ENCODE measurements at places on chromosomes 12 and 14.

DNA sequence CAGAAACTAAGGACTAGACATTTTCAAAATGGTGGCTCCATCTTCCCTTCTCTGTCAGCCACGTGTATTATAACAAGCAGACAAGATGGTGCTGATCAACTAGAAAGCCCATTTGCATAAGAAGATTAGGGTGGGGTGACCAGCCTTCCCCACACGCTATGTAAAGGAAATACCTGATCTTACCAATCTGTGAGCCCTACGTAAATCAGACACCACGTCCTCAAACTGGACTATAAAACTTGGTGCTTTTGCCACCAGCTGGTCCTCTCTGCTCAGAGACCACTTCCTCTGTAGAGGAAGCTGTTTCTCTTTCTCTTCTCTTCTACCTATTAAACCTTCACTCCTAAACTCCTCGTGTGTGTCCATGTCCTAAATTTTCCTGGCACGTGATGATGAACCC lies 101.1 kb upstream of the PLEKHG7 start:
- DNase-seq = no peak

GRCh38 chr12:106343214-106343528 lies 14.4 kb upstream of the POLR3B start:
- no peak for DNase-seq

GRCh38 chr14:82999802-83000201 lies 1466.1 kb upstream of the SEL1L start:
- no peak for DNase-seq

DNA sequence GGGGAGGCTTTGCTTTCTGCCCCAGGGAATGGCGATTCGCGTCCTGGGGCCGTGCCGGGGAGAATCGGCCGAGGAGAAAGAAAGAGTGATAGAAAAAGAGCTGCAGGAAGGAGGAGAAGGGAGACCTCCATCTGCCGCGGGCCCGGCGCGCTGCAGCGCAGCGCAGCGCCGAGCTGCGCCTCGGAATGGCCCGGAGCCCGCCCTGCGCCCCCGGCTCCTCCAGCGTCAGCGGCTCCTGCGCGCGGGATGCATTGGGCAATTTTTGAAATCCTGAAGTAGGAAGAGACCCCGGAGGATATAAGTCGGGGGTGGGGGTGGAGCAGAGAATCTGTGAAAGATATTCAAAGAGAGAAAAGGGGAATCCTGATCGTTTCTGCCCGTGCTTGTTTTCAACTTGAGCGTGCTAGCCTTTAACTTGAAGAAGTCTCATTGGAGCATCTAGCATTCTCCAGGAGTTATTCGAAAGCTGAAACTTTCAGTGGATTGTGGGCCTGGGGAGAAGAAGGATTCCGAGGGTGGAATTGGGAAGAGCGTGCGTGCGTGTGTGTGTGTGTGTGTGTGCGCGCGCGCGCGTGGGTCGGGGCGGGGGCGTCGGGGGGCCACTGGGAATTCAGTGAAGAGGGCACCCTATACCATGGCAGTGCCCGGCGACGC lies 441 bp downstream of the PDE3A start:
- no peak for DNase-seq

GRCh38 chr14:85445151-85445795 lies 84.7 kb upstream of the FLRT2 start:
- no peak for DNase-seq

- DNase-seq = no peak
Measured at GRCh38 chr14:24409956-24410355, 11.2 kb downstream of the NYNRIN start.

- DNase-seq = no peak
Measured at GRCh38 chr14:60845523-60845922, 111.0 kb downstream of the MNAT1 start.

DNA sequence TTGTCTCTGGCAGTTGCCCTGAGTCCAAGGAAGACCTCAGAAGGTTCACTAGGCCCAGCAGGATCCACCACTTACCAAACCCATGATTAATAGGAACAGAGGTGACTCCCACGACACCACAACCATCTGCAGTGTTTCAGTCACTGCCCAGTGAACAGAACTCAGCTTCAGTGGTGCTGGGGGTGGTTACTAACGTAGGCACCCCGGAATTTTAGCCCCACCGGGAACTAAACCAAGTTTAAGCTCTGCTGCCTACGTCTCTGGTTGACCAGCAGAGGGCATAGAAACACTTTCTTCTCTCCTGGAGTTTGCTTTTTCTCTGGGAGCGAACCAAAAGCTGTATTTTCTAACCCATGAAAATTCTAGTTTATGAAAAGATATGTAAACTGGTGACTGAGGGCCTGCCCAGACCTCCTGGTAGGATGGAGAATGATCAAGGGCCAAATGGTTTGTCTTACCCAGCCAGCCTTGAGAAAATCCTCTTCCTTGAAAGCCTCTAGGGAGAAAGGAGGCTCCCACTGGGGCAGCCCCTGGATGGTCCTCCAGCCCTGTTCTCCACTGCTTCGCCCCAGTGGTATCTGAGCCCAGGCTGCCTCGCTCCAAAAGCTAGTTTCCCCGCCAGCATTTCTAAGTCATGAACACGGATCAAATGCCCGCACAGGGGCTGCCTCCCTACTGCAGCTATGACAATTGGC lies 379.8 kb downstream of the DPF3 start:
- no peak for DNase-seq

DNA sequence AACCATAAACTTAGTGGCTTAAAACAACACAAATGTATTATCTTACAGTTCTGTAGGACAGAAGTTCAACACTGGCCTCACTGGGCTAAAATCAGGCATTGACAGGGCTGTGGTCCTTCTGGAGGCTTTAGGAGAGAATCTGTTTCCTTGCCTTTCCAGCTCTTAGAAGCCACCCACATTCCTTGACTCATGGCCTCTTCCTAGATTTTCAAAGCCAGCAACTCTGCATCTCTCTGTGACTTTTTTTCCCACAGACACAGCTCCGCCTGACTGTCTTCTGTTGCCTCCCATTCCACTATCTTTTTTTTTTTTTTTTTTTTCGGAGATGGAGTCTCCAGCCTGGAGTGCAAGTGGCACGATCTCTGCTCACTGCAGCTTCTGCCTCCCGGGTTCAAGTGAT lies 11.8 kb upstream of the NFATC4 start:
- DNase-seq = no peak

- DNase-seq = no peak
Measured at GRCh38 chr12:3947781-3948180, 74.6 kb upstream of the PARP11 start.

GRCh38 chr12:27552235-27552634 lies 28.2 kb downstream of the PPFIBP1 start:
- DNase-seq = no peak

GRCh38 chr12:29783773-29784666 lies at the start of gene TMTC1:
TSS of gene TMTC1 (minus strand) at chr12:29783942. CDS start at chr12:29783751, 191 bp downstream.
- DNase-seq = no peak

- DNase-seq = no peak
Measured at GRCh38 chr14:57493467-57494181, at the start of gene CCDC198. TSS of gene CCDC198 (minus strand) at chr14:57493857. CDS start at chr14:57493715, 142 bp downstream.

DNA sequence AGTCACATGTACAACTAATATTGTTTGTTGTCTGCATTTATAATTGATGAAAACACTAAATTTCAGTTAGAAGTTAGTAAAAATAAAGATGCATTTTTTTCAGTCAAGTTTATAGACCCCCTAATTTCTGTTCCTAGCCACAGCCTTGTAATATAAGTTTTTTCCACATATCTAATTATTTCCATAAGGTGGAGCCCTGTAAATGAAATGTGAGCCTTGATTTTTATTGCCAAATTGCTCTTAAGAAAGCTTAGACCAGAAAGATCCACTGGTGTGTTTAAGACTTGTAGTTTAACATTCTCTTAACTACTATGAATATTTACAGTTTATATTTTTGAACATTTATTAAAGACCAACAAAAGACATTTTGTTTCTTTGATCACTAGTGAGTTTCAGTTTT lies 322.1 kb upstream of the RGS6 start:
- DNase-seq = no peak

- DNase-seq = no peak
Measured at GRCh38 chr12:10160617-10161385, 11.1 kb downstream of the OLR1 start.

DNA sequence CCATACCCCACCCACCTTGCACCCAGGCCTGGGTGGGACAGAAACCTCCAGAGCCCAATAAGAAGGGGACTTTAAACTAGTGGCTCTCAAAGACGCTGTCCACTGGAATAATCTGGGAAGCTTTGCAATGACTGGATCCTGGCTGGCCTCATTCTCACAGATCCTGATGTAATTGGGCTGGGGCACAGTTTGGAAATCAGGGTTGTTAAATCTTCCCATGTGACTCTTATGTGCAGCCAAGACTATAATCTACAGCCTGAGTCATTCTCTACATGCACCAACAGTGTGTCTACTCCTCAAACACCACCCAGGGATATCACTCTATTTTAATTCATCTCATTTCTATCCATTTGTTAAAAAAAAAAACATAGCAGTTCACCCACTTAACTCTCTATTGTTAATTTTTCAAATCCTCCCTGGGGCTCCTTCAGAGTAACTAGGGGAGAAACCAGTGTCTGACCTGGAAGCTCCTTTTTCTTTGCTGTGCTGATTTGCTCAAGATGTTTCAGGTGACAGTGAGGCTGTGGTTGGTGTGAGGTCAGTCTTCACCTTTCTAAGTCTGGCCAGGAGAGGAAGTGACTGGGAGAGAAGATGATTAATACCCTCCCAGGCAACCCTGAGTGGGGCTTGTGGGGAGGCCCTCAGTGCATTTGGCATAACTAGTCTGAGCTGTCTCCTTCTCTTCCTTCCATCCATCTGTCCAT lies 211.6 kb upstream of the SFSWAP start:
- no peak for DNase-seq

DNA sequence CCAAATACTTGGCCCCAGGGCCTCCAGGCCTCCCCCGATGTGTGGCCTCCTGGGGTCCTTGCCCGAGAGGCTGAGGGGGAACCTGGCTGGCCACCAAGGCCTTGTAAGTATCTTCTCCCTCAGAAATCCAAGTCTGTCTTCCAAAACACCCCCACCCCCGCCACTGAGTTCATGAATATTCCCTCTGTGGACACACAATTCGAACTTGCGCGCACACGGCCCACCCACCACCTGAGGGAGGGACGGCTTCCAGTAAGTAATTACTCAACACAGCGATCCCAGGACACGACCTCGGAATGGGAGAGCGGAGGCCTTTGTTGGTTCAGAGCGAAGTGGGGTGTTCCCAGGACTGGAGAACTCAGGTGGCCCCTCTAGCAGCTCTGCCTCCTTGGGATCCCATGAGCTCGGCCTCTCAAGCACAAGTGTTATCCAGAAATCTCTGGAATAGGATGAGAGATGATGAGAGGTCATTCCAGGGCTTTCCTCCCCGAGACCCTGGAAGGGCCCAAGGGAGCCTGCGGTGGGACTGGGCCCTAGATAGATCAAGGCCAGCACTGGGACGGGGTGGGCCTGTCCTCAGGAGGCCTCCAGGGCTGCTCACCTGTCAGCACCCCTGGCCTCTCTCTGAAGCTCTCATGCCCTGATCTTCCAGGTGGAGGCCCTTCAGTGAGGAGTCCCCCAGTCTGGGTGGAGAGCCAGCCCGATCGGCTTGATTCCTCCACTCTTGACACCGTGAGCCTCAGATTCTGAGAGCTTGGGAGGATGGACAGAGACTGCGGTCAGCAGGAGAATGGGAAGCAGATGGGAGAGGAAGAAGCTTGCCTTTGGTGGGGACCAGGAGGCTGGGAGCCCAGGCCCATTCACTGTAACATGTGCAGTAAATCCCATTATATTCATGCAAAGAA lies 219.0 kb upstream of the RTL1 start:
- DNase-seq = no peak

- DNase-seq = no peak
Measured at GRCh38 chr12:11714626-11715025, 65.2 kb downstream of the ETV6 start.

GRCh38 chr14:67569011-67569650 lies 30.9 kb downstream of the PIGH start:
- no peak for DNase-seq

DNA sequence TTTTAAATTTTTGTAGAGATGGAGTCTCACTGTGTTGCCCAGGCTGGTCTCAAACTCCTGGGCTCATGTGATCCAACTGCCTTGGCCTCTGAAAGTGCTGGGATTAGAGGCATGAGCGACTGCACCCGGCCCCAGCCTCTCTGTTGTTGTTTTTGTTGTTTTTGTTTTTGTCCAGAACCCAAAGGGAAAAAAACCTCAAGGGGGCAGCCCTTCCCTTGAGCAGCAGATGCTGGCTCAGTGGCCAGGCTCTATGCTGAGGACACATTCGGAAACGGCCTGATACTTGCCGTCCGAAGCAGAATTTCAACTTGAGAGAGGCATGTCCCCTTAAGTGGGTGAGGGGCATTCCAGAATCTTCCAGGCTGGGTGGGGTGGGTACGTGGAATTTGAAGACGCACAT lies 6.7 kb downstream of the MVK start:
- no peak for DNase-seq

GRCh38 chr12:23686095-23686494 lies 263.4 kb downstream of the SOX5 start:
- no peak for DNase-seq

GRCh38 chr12:480831-481816 lies 21.4 kb downstream of the B4GALNT3 start:
- DNase-seq = no peak

DNA sequence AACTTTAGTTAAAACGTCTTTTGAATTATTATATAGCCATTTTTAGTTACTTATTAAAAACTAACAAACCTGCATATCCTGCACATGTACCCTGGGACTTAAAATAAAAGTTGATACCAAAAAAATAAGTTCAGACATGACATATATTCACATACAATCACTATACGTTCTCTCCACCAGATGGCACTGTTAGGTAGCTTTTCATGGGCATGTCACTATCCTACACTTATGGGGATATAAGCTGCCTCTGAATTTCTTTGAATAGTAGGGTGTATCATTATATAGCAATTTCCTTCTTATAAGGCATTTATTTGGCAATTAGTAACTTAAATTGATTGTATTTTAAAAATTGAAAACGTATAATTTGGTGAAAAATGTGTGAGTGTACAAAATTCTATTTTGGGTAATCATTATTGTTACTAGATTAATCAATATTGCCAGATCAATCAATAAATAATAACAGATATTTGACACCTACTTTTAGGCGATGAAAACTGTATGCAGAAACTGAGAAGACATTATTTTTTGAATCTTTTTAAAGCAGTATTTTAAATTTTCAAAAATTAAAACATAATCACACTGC lies 31.8 kb upstream of the OR10A7 start:
- no peak for DNase-seq

- no peak for DNase-seq
Measured at GRCh38 chr12:67452119-67452805, 183.1 kb downstream of the CAND1 start.

- no peak for DNase-seq
Measured at GRCh38 chr12:104354868-104355570, 51.5 kb downstream of the EID3 start.

DNA sequence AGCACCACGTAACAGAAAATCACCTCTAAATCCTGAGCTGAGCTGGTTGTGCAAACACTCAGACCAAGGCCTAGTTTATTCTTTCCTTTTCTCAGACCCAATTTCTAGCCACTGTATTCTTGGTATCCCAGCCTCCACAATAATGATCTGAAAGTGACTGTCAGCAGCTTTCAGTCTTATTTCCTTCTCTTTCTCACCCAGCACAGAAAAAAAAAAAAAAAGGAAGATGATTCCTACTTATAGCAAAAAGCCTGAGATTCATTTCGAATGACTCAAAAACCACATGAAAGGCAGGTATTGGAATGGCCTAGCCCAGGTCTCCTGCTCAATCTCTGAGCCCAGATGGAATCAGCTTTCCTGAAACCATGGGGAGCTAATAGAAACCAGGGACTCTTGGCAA lies 298.6 kb upstream of the PPFIA2 start:
- DNase-seq = no peak
